Stimulated activated CD4-positive, alpha-beta T cell treated with anti-CD3 and anti-CD28 coated beads, TNF-alpha, amount 100 ng/mL, for 1 hour (primary cell): ENCODE measurements at places on chromosomes 7 and 10.

DNA sequence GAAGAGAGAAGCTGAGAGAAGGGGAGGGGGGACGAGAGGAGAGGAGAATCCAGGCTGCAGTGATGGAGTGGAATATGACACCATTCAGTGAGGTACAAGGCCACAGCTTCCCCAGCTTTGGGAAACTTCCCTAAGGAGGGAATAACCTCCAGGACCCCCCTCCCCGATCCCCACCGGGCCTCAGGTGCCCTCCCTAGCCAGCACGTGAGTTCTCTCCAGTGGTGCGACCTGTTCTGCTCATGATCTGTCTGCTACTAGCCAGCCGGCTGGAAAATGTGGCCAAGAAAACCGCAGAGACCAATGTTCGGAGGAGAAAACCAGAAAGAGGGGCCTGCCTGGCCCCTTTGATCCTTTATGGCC is 39.9 kb upstream of the AGK start:
- DNase-seq: no peak

DNA sequence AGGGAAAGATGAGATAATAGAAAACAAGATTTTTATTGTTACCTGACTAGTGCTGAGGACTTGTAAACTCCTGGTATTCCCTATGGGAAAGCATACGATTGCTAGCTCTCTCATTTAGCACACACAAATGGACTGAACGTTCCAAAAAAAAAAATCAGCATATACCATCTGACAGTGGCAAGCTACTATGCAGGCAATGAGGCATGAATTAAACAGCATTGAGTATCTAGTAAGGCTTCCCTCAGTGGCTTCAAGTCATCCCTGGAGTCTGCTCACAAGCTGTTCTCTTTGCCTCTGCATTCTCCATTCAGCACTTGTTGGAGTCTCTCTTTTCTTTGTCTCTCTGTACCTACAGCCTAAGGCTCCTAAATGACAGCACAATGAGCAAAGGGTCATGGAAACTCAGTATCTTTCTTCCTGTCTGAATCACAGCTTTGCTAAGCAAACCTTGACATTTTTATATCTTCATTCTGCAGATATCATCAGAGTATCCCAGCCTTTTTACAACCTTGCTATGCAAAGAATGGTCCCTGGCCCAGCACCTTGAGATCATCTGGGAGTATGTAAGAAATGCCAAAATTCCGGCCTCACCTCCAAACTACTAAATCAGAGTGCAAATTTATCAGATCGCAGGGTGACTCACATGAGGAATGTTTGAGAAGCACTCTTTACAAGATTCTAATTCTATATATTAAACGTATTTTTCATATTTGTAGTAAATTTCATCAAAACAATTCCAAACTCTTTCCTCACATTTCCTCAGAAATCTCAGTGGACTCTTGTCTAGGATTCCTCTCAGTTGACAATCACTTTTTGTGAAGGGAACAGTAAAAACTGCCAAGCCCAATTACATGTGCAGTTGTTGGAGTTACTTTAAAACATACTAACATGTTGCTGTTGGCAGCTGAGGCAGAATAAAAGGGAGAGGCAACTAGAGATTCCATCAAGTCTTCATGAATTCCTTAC is 10.8 kb upstream of the LIPA start:
- DNase-seq: no peak

- DNase-seq: no peak
Observed at GRCh38 chr7:126203185-126203584, 1049.6 kb downstream of the GRM8 start.

DNA sequence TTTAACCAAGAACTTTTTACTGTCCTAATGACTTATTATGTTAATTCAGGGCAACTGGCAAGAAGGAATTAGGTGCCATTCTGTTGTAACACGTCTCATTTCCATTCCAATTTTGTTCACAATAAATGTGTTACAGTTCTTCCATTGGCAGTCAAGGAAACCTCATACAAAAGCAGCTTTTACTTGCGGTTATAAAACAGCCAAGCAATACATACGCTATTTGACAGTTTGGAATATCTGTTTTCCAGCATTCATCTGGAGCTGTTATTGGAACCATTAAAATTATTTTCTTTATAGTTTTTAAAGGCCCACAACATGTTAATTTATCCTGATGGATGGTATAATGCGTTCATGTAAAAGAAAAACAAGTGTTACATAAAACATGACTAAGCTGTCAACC is 33.3 kb downstream of the MTERF1 start:
- DNase-seq: no peak

- no peak for DNase-seq
Observed at GRCh38 chr7:28718055-28718481, 240.1 kb downstream of the TRIL start.

- DNase-seq: no peak
Observed at GRCh38 chr10:13003004-13003403, 1.5 kb upstream of the CCDC3 start.
